ENCODE measurements at places on chromosomes 6 and 20. TPM values are rescaled to one million over a fixed set of nuclear protein-coding genes. Genes with fewer than 3 reads are reported as not detected.

GRCh38 chr6:43916924-43917877 lies 147.2 kb downstream of the VEGFA start:
- DNase-seq: no peak

DNA sequence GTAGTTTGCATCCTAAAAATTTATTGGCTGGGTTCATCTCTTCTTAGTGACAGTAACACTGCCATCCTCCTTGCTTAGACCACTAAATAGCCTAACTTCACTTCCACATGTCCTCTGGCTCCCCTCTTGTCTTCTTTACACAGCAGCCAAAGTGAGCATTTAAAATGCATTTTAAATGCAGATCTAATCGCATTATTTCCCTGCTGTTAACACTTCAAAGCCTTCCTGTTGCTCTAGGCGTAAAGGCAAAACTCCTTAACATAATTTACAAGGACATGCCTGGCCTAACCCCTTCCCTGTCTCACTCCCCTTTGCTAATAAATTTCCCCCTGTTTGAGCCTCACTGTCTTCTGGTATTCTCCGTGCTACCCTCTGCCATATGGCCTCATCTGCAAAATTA lies 26.5 kb downstream of the NKAIN2 start:
- DNase-seq: no peak

DNA sequence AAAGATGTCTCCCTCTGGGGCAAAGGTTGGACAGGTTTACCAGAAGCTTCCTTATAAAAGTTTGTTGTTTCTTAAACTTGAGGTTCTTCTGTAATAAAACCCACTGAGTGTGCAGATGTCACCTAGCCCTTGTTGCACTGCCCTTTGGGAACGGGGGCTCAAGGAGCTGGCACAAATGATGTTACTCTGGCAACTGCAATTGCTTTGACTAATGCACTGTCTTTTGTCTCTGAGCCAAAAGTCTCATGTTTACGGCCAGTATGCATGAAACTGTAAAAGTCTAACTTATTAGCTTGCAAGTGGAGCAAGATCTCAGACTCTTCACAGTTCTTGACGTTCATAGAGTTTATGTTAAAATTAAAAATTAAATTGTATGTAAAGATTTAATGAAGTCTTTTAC lies 655.7 kb downstream of the EPHA7 start:
- DNase-seq: no peak

The TP53INP2 gene
- total RNA-seq: 13.1 TPM

The MCHR2 gene
- total RNA-seq: not detected

The EPPIN gene
- not detected for total RNA-seq

The KHDC1L gene
- 0.56 TPM for total RNA-seq

The ZFP64 gene
- total RNA-seq: 23.6 TPM

GRCh38 chr6:68049562-68049961 lies 585.5 kb upstream of the ADGRB3 start:
- DNase-seq: no peak

The SGK2 gene
- 9.9 TPM for total RNA-seq
